ENCODE measurements at places on chromosomes 4 and X.

DNA sequence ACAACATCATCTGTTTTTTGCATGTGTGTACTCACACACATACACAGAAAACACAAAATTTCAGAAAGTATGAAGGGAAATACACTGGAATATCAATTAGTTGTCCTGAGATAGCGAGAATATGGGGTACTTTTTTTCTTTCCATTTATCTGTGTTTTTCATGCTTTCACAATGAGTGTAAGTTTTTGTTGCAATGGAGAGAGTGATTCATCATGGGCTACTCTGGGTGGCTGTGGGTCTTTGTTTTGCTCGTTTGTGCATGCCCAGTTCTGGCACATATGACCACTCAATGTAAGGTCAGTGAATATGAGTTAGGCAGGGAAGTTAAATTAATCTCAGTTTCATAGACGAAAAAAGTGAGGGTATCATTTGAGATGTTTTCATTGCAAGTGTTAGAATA is 26.9 kb downstream of the XK start:
- DNase-seq, result no peak

- DNase-seq, result no peak
These were observed 8.0 kb upstream of the CRMP1 start for GRCh38 chr4:5900844-5901243.

DNA sequence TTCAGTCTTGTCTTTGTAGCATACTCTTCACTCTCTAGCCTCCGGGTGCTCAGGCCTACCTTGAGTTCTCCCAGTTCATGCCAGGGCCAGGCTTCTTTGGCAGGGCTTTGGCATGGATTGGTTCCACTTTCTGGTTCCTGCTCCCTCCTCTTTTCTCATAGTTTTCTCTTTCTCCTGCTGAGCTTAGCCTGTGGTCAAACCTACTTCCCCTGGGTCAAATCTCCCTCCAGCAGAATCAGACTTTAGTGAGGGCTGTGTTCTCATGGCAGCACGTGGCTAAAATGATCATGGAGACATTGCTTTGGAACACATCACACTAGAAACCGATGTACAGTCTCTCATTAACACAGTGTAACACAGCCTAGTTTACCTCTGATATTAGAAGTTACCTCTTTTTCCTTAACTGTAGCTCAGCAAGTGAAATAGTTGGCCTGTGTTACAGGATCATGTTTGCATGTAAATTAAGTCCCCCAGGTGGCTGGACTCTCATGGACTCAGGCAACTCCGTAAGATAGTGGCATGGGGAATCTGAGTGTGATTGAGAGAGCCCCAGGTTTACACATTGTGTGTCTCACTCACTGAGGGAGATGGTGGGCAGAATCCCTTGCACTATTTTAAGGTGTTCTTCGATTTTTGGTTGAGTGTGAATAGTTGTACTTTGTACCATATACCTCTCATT is 13.3 kb downstream of the RAB9A start:
- DNase-seq, result peak; percentile 53

DNA sequence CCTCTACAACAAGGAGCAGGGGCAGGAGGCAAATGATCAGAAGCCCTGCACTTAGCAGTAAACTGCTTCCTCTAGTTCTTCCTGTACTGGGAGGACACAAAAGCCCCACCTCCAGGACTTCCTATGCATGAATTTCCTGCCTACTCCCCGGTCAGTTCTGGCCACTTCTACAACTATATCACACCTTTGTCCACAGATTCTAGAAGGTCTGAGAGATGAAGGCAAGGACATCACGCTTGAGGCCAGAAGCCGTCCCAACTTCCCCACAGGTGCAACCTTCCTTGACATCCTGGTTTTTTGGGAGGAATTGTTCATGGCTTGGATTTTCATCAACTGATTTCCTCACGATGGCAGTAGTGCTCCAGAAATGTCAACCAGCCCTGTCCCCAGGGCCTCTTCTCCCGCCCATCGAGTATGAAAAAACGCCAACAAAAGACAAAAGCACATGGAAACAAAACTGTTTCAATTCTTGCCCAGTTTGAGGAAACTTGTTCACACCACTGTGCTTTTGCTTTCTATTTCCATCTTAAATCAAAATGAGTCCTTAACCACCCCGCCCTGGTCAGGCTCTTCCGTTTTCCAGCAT is 206.5 kb upstream of the STK26 start:
- DNase-seq, result no peak

DNA sequence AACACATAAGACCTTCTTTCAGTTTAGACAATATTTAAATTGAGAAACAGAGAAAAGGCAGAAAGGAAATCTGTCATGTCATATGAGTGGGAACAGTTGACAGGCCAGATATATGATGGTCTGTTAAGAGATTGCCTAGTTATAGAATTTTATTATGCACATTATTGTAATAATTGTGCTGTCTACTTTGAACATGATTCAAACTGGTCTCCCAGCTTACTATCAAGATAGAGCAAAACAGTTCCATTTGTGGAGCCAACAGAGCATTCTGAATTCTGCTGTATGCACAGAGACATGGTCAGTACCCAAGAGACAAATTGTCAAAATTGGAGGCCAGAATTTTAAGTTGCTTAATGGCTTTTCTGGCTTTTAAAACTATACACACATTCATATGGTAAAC is 139.4 kb downstream of the FBXO8 start:
- no peak for DNase-seq

GRCh38 chr4:176534566-176534965 is 214.8 kb downstream of the SPCS3 start:
- peak; percentile 75 for DNase-seq

All from OCI-M1 (cell line).